ENCODE measurements at places on chromosomes 3 and 15. TPM values are rescaled to one million over a fixed set of nuclear protein-coding genes. Genes with fewer than 3 reads are reported as not detected.

The TNFSF10 gene
- 36.0 TPM for polyA plus RNA-seq

The EFCC1 gene
- polyA plus RNA-seq = not detected

The TEX55 gene
- not detected for polyA plus RNA-seq

The FBXW12 gene
- polyA plus RNA-seq = not detected

Data from naive B cell (primary cell).